Activated CD4-positive, alpha-beta T cell treated with anti-CD3 and anti-CD28 coated beads for 48 hours (primary cell): ENCODE measurements at places on chromosomes 7 and 10.

GRCh38 chr10:58857251-58857805 is 319.1 kb upstream of the PHYHIPL start:
- DNase-seq = no peak

- DNase-seq = no peak
Measured at GRCh38 chr7:150912427-150912826, 60.1 kb downstream of the AOC1 start.

GRCh38 chr7:100489121-100489520 is 5.4 kb downstream of the NYAP1 start:
- no peak for DNase-seq

DNA sequence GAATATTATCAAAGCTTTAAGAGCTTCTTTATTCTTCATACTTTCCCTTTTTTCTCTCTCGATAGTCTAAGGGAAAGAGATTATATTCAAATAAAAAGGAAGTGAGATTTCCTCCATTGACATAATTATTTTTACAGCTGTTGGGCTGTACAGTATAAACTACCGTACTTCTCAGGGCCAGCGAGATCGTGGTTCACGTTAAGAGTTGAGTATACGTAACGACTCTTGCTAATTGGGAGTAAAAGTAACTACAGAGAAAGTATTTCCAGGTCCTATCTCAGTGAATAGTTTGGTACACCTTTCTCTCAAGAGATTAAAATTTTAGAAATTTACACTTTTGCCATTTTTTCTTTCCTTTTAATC is 57.8 kb downstream of the INPP5F start:
- DNase-seq = no peak

GRCh38 chr10:60871215-60871614 is 72.8 kb downstream of the RHOBTB1 start:
- no peak for DNase-seq

GRCh38 chr7:26949319-26949718 is 84.9 kb upstream of the SKAP2 start:
- DNase-seq = no peak

DNA sequence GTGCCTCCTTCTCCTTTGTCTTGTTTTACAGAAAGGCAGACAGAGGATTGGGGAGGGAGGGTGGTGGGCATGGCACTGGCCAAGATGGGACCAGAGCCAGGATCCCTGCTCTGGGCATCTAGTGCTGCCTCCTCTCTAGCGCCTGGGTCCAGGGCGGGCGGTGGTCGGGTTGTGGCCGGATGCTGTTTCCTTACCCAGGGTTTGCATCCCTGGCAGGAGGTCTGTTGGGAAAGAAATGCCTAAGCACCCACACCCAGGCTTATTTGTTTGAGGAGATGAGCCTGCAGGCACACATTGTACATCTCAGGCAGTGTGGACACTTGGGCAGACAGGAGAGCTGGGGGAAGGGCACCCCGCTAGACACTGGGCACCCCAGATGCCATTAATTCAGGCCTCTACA is 102.3 kb upstream of the PCBD1 start:
- DNase-seq = no peak

DNA sequence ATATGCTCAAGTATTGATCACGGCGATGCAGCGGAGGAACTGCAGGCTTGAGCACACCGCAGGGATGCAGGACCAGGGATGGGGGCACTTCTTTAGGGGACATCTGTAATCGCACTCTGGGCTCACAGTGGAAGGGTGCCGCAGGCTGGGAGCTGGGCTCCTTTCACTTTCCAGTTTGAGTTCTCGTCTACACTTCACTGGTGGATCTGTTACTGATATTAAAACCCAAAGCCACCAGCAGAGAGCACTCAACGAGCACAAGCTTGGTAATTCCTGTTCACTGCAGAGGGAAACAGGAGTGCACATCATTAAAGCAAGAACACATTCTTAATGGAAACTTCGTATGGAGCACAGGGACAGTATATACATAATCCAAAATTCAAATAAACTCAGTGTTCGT is 91.3 kb downstream of the PARD3 start:
- no peak for DNase-seq

- no peak for DNase-seq
Measured at GRCh38 chr7:139332697-139333359, 8.3 kb upstream of the FMC1 start.
